Stimulated activated CD8-positive, alpha-beta memory T cell treated with anti-CD3 and anti-CD28 coated beads, Interleukin-7, amount 100 ng/mL, for 48 hours (primary cell): ENCODE measurements at places on chromosomes 13 and 19.

DNA sequence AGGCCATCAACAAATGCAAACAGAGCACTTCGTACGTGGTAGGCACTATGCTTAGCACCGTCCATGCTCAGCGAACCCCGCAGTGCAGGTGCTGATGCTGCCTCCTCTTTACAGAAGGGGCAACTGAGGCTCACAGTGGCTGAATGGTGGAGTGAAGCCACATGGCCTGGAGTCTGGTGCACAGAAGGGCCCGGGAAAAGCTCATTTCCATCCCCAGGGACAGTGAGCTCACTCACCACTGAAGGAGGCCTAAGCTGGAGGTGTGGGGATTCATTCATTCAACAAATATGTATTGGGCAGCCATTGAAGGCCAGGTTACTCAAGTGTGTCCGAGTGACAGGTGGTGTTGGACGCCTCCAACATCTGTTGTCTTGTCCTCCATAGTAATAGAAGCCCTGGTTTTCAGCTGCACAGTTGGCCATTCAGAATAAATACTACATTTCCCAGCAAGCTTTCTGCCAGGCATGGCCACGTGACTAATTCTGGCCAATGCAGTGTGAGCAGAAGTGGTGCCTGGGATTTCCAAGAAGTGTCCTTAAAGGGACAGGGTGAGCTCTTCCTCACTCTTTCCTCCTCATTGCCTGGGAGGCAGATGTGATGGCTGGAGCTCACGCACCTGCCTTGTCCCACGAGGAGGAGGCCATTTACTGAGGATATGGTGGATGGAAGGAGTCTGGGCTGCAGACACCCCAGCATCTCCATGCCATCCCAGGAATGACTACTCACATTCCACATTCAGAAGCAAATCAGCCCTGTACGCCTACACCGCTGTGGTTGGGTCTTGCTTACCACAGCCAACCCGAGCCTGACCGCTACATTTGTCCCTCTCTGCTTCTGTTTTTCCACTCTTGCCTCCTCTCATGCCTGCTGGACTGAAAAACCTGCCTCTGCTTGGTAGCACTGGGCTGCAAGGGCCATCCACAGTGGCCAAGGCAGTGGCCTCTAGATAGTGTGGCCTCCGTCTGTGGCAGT, 2.3 kb upstream of the ZNRF4 start:
- no peak for DNase-seq

DNA sequence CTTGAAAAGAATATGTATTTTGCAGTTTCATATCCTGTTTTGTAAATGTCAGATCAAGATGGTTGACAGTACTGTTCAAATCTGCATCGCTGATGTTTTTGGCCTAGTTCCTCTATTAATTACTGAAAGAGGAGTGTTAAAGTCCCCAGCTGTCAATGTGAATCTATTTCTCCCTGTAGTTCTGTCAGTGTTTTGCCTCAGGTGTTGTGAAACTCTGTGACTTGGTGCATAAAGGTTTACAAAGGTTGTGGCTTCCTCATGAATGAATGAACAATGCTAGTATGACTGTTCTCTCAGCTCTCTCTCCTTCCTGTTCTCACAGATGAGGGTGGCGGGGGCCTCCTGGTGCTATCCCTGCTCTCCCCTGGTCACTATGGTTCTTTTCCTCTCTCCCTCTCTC, 142.4 kb downstream of the MYCBP2 start:
- DNase-seq = peak; percentile 6

DNA sequence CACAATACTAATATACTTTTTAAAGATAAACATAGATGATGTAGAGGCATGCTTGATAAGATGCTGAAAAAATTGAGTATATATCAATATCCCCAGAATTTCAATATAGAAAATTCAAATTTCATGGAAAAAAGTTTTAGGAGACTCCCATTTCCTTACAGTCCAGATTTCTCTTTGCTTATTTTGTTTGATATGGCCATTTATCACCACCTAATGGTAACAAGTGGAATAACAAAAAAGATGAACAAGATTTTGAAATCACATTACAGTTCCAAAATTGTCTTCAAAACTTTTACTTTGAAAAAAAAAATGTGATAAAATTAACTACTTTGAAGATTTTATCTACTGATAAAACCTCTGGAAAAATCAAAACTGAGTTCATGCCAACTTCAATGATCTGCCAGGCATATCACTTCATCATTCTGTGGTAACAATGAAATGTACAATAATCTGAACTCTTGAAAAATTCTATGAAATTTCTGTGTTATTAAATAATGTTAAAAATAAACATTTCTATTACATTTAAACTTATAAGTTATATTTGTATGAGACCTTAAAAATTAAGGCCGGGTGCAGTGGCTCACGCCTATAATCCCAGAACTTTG, 17.5 kb downstream of the MIPEP start:
- no peak for DNase-seq

DNA sequence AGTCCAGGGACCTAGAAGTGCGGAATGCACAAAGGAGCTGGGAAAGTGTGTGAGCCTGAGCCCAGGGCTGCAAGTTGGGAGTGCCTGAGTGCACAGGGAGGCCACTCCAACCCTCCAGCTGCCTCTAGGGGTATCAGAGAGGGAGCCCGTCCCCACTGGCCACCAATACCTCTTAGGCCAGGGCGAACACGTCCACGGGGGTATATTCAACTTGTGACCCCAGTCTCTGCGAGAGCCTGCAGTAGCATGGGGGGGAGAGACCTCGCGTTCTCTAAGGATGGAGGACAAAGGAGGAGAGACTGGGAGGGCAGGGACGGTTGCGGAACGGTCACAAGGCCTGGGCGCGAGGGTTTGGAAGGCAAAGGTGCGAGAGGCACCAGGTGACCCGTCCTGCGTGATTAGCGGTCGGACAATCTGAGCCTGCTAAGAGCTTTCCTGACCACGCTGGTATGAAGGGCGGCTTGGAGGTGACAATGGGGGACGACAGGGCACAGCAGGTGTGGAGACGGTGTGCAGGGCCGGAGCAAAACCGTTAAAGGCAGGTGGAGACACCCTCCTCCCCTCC, 676 bp downstream of the CD320 start:
- no peak for DNase-seq

DNA sequence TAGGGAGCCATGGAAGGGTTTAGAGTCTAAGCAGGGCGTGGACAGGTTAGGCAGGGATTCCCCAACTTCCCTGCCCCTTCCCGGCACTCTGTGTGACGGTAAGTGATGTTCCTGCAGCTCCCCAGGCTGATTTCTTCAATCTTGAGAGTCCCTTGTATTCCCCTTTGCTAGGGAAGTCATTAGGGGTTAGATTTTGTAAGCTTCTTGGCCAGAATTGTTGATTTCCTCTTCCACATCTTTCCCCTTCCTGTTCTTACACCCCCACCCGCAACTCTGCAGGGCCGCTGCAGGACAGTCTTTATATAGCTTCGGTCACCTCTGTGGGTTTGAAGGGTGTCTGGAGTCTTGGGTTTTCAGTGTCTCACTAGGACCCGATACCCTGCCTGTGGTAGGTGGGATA, 10.6 kb upstream of the ADGRE1 start:
- no peak for DNase-seq

DNA sequence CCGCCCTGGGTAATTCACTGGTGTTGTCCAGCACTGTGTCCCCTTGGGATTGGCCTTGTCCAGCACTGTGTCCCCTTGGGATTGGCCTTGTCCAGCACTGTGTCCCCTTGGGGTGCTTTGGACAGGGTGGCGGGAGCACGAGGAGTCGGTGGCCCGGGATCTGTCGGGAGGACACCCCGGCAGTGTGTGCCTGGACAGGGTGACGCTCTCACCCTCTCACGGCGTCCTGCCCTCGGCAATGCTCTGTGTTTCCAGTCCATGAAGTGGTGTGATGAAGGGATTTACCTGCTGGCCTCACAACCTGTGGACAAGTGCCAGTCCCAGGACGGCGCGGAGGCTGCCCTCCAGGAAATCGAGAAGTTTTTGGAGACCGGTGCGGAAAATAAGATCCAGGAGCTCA, 29.9 kb upstream of the F7 start:
- DNase-seq = no peak

- DNase-seq = peak; percentile 38
Measured at GRCh38 chr19:10334588-10335351, 1.4 kb upstream of the RAVER1 start.

- no peak for DNase-seq
Measured at GRCh38 chr19:29054886-29055675, 157.9 kb downstream of the UQCRFS1 start.

DNA sequence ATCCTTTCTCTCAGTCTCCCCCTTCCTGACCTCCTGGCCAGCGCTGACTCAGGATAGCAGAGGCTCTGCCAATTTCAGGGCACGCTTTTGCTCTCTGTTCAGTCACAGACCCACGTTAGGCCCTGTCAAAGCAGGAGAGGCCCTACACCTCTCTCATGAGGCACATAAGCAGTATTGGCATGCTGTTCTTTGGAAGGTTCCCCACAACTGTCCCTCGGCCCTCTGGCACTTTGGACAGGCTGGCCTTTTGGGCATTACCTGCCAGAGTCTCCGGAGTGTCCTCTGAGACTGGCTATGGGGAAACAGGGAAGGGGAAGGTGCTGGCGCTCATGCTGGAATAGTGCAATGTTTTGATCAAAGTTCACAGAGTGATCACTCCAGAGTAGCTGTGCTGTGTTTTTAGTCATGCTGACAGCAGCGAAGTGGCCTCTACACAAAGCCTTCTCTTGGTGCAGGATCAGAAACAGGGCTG, 23.7 kb upstream of the UBE2L5 start:
- DNase-seq = no peak

GRCh38 chr19:37551129-37551993, 43.2 kb downstream of the ZNF571 start:
- DNase-seq = peak; percentile 18

GRCh38 chr13:101739382-101740178, 287.1 kb downstream of the ITGBL1 start:
- no peak for DNase-seq

DNA sequence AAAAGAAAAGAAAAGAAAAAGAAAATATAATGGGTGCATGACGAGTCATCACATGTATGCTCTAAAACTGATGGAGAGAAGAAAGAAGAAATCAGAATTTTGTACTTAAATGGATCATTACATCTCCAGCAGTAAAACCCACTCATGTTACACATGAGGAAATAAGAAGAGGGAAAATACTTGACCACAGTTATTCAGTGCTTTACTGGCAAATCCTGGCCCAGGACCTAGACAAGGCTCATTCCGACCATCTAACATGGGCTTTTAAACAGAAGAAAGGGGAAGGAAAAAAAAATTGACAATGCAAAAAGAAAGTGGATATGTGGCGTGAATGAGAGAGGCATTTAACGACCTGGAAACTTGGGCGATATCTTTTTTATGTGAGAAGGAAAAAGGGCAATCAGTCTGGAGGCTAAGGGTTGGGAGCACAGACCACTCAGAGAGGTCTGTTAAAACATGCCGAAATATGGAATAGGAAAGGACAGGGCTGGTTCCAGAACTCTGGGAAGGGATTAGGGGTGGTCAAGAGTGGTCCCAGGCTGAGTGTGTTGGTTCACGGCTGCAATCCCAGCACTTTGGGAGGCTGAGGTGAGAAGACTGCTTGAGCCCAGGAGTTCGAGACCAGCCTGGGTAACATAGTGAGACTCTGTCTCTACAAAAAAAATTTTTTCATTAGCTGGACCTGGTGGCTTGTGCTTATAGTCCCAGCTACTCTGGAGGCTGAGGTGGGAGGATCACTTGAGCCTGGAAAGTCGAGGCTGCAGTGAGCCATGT, 1.6 kb downstream of the SIGLECL1 start:
- no peak for DNase-seq

GRCh38 chr13:40600149-40600751, 66.2 kb downstream of the FOXO1 start:
- peak; percentile 56 for DNase-seq

GRCh38 chr13:114065926-114066774, 66.3 kb downstream of the RASA3 start:
- DNase-seq = no peak

GRCh38 chr13:59674616-59675015, 489.1 kb downstream of the DIAPH3 start:
- DNase-seq = no peak

DNA sequence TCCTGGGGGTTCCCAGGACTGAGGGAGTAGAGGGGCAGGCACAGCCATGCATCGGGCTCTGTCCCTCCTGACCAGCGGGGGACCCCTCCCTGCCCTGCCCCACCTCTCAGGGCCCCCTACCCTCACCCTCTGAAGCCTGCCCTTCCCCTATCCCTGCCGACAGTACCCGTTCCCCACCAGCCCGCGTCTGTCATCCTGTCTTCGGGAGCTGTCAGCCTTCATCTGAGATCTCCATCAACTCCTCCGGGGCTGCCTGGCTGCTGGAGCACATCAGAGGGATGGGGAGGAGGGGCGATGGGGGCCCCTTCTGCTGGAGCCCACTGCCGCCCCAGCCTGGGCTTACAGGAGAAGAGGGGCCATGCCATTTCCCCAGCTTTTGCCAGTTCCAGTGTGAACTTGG, 6.2 kb upstream of the SHD start:
- no peak for DNase-seq

- no peak for DNase-seq
Measured at GRCh38 chr19:46019270-46019669, 3.6 kb downstream of the PGLYRP1 start.

- DNase-seq = no peak
Measured at GRCh38 chr19:32172566-32173160, 172.7 kb upstream of the ZNF507 start.

DNA sequence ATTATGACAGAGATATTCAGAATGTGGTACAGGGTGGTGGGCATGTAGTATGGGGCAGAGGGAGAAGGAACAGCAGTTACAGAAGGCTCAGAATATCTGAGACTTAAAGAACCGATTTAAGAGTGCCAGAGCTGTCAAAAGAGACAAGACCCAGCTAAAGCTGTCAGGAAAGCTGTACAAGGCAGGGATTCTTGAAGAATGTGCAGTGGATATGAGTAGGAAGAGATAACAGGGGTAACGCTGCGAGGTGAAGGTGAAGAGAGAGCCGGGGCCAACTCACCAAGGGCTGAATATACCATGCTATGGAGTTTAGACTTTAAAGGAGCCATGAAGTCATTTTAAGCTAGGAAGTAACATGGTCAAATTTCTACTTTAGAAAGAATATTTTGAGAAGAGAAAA, 381.0 kb downstream of the DIAPH3 start:
- no peak for DNase-seq

- DNase-seq = no peak
Measured at GRCh38 chr13:25170554-25171111, 1.5 kb downstream of the AMER2 start.

DNA sequence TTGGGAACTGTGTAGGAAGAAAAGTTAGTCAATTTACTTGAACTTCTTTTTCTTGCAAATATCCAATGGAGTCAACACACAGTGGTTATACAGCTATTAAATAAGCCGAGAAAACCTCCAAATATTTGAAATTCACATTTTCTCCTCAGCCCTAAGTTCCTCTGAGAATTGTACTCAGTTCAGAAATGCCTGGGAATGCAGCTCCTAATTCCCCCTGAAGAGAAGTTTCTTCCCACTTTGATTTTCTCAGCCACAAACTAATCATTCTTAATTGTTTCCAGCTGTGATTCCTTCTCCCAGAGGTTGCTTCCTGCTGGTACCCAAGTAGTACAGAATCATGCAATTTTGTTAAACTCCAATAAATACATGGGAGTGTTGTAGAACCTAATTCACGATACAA, 246.1 kb upstream of the MIR17HG start:
- DNase-seq = no peak

- no peak for DNase-seq
Measured at GRCh38 chr13:34900288-34900739, 41.8 kb upstream of the NBEA start.
